ENCODE measurements at places on chromosomes 12 and 14.
A peak's percentile ranks its signal among the peaks of the same experiment; 100 is the strongest.

DNA sequence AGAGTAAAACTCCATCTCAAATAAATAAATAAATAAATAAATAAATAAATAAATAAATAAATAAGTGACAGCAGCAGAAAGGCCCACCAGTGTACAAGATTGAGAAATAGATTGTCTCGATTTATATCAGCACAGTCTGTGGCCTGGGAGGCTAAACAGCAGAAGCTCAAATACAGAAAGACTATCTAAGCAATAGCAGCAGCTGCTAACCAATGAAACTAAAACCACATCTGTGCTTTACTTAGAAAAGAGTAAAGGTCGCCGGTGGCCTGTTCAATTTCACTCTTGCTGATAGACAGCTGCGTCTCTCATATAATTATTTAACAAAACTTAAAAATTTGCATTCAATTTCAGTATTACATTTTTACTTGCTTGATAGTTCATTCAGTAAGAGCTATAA lies 325.7 kb downstream of the CEP128 start:
- DNase-seq = no peak

- no peak for DNase-seq
These were observed 19.3 kb upstream of the PCNX1 start for GRCh38 chr14:70887737-70888499.

DNA sequence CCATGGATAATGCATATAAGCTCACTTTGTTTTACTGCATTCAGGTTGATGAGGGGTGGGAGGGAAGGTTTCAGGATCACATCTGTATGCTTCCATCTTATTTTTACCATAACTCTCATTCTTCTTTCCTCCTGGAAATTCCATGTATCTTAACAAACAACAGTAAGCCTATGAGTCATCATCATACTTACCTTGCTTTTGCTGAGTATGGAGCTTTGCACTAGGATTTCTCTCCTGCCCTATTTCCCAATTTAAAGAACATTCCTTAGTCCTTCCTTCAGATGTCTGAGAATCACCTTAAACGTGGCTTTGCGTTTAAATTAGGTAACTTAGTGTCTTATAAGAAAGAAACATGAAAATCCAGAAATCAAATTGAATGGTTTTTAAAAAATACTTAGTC lies 1.6 kb upstream of the CLEC14A start:
- no peak for DNase-seq

DNA sequence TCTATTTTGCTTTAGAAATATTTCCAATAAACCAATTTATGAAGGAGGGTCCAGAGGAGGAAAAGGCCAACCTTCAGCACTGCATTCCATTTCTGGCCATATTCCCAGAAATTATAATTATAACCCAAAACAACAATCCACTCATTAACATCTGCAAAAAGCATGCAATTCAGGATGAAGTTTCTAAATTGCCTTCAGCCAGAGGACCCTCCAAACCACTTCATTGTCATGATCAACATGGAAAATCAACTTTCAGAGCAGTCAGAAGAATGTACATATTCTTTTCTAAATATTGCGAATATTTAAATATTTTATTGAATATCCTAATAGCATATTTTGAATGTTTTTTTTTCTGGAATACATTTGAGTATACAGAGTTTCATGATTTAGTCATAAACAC lies 332.6 kb upstream of the TMEM132C start:
- no peak for DNase-seq

- no peak for DNase-seq
These were observed 217.3 kb downstream of the PPM1H start for GRCh38 chr12:62717643-62718042.

DNA sequence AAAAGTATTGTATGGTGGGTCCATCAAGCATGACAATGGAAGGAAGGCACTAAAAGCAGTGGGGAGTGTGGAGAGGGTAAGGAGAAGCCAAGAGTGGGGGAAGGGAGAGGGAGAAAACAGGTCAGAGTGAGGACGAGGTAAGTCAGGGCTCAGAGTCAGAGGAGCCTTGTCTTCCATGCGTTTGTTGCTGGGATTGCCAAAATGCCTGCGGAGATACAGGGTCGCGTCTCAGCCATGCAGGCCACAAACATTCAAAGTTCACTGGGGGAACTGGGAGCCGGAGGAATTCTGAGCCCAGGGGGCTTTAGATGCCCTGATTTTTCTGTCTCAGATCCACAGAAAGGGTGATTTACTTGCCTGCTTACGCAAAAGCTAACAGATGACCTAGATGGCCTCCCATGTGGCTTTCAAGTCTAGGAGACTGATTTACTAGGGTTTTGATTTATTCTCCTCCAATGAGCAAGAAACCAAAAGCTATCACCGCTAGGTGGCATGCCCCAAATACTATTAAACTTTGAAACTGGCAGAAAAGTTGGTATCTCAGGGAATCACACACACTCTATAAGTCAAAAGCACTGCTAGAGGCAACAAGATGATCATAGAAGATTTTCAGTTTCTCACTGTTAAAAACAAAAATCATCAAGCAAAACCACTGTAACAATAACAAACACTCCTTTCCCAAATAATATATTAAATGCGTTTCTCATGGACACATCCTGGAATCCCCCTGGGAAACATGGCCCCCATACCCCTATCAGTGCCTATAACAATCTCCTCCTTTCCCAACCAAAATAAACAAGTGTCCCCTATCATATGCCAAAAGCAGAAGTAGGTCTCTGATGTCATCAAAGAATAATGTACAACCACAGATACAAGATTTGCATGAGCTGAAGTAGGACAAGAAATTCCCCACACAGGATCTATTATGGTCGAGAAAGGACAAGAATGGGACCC lies 26.6 kb upstream of the MDM1 start:
- peak; percentile 67 for DNase-seq

DNA sequence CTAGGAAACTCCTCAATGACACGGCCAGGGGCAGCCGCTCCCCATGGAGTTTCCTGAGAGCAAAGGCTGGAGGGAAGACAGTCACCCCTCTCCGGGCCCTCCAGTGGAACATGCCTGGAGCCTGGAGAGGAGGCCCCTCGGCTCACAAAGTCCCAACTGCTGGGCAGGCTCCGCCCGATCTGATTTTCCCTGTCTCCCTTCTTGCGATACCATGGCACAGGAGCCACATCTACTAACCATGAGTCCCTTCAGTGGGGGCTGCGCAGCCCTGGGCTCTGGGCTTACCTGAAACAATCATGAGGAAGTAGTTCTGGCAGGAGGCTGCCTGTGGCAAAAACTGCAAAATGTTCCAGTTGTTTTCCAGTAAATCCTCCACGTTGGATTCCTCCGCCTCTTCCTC lies 15.3 kb downstream of the P2RX2 start:
- DNase-seq = no peak

DNA sequence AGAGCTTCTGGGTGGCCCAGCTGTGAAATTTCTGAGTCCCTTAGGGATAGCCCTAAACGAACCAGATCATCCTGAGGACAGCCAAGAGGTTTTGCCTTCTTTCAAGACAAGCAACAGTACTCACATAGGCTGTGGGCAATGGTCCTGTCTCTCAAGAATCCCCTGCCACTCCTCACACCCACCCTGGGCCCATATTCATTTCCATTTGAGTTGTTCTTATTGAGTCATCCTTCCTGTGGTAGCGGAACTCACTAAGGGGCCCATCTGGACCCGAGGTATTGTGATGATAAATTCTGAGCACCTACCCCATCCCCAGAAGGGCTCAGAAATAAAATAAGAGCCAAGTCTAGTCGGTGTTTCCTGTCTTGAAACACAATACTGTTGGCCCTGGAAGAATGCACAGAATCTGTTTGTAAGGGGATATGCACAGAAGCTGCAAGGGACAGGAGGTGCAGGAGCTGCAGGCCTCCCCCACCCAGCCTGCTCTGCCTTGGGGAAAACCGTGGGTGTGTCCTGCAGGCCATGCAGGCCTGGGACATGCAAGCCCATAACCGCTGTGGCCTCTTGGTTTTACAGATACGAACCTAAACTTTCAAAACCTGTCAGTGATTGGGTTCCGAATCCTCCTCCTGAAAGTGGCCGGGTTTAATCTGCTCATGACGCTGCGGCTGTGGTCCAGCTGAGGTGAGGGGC lies 38.9 kb downstream of the DAD1 start:
- peak; percentile 70 for DNase-seq

- no peak for DNase-seq
These were observed 3.1 kb downstream of the RDH16 start for GRCh38 chr12:56954057-56954957.

- no peak for DNase-seq
These were observed 386.1 kb downstream of the SEC23A start for GRCh38 chr14:38716926-38717325.

DNA sequence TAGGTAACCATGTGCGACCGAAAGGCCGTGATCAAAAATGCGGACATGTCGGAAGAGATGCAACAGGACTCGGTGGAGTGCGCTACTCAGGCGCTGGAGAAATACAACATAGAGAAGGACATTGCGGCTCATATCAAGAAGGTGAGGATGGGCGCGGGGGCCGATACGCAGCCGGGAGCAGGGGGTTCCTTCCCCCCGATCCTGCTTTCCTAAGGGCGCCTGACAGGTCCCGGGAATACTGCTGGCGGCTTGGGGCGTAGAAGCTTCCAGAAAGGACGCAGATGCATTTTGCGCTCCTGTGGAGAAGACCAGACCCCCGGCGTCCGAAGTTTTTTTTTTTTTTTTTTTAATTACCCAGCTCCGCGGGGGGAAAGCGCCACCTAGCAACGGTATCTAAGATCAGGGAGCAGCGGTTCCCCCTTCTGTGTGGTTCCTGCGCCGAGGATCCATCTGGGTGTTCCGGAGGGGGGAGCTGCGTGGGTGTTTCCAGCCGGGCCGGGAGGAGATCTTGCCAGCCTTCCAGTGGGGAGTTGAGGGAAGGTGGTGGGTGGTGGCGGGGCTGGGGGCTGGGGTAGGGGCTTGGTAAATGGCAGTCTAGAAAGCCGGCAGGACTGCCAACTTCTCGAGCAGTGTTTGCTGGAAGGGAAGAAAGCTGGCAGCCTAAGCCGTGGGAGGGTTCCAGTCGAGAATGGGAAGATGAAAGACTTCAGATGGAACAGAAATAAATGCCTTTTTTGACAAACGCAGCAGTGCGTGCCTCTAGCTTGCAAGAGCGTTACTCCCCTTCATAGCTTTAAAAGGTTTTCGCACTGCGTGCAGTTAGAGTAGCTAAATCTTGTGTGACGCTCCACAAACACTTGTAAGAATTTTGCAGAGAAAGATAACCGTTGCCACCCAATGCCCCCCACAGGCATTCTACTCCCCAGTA lies 764 bp downstream of the DYNLL1 start:
- peak; percentile 66 for DNase-seq

DNA sequence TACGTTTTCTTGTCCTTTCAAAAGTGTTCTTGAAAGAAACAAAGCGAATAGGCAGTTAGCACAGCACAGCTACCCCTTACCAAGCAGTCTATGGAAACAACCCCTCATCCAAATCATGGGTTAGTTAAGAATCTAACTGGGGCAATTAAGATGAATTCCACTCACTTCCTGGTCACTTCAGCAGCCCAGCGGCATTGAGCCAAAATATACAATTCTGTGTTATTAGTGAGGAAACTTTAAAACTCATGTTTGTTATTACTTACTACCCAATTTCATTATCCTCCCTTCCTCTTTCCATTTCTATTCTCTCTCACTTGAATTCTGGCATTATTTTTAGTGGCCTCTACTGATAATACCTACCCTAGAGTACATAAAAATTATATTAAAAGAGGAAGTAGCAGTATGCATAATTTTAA lies 121.4 kb downstream of the PPHLN1 start:
- DNase-seq = no peak

DNA sequence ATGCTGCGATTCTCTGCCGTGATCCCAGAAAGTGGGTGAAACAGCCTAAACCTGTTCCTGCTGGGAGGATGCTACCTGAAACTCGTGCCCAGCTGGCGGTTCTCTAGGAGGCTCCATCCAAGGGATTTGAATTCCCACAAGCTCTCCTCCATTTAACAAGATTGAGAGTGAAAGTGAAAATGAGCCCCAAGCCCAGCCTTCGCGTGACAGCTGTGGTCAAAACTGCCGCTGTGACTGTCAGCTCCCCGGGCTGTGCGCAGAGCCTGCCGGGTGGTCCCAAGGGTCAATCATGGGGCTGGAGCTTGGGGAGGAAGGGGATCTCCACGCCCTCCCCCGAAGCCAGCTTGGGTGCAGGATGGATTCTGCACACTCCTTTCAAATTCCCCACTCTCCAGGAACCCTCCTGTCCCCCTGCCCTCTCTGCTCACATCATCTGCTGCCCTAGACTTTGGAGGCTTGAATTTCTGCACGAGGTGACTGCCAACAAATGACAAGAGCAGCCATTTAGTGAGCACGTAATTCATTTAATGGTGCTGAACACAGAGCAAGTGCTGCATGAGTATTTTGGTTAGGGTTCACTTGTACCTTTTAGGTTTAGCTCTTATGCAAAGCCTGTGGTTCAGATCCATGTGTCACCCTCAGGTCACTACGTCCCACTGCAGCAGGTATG lies 5.3 kb downstream of the ASB2 start:
- DNase-seq = peak; percentile 50

DNA sequence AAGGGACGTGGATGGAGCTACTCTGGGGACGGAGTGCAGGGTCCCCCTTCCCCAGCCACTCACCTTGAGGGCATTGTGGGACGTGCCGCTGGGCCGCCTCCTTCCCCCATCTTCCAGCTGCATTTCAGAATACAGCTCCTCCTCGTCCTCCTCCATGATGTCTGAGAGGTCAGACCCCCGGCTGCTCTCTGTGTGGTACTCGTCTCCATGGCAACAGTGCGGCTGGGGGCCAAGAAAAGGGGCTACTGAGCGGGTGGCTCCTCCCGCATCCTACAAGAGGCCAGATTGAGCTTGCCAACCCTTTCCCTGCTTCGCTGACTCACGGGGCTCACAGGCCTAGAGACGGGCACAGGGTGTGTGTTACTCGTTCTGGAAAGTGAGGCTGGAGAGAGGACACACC lies 90.4 kb downstream of the PIWIL1 start:
- no peak for DNase-seq

DNA sequence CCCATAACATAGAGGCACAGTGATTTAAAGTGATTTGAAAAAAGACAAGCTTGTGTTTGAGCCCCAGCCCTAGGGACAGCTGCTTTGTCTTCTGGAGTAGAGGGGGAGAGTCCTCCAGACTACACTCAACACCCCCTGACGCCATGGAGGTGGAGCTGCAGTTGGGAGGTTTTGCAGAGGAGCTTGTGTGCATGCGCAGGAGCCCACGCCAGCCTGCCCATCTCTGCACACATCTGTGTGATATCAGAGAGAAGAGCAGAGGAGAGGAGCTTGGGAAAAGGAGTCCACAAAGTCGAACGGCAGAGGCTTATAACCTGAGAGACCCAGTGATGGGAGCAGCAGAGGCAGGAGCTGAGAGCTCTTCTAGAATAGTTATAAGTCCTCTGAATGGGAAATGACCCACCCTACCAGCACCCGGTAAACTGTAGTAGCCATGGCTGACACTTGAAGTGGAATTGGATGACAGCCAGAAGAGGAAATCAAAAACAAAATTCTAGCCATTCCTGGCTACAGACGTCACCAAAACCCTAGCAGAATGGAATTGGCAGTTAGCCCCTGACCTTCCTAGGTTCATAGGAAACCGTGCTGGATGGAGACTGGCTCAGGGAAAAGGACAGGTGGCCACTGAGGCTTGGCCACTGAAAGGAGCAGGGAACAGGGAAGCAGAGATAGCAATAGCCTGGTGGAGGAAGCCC lies 185.1 kb upstream of the VASH1 start:
- DNase-seq = no peak

- DNase-seq = no peak
These were observed 661.0 kb downstream of the GALC start for GRCh38 chr14:87331991-87332390.

All from CD4-positive, alpha-beta T cell treated with Interleukin-1 beta for 1 hour (primary cell).